ENCODE measurements at places on chromosomes 13 and 19.

GRCh38 chr13:110914331-110915056 lies 375 bp downstream of the ANKRD10 start:
- DNase-seq = peak; percentile 73

GRCh38 chr19:54391589-54392061 lies 23.6 kb upstream of the TTYH1 start:
- no peak for DNase-seq

GRCh38 chr13:51715613-51716012 lies 88.3 kb downstream of the DHRS12 start:
- no peak for DNase-seq

GRCh38 chr19:10088949-10089554 lies 2.9 kb downstream of the SHFL start:
- no peak for DNase-seq

- DNase-seq = no peak
Measured at GRCh38 chr13:37889102-37889501, 19.5 kb upstream of the TRPC4 start.

DNA sequence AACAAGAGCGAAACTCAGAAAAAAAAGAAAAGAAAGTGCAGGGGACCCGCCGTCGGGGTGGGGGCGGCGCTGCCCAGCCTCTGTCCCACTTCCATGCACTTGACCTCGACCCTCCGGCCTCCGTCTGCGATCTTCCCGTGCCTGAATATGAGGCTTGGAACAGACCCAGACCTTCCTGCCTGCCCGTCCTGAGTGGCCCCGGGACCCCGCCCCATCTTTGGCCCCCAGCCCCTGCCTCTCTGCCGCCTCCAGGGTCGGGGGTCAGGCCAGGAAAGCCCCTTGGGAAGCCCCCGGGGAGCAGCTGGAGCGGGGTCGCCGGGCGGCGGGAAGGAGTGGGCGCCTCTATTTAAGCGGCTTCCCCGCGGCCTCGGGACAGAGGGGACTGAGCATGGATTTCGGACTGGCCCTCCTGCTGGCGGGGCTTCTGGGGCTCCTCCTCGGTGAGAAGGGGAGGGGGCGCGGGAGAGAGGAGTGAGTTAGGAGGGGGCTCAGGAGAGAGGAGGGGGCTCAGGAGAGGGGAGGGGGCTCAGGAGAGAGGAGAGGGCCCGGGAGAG lies at the start of gene MADCAM1:
Gene MADCAM1, plus strand, starts transcription at position 375 of the 554 bp plus-strand sequence. Its CDS starts 14 bp downstream, at position 389.
- DNase-seq = no peak

- no peak for DNase-seq
Measured at GRCh38 chr13:73903561-73903960, 230.6 kb downstream of the KLF12 start.

Data from stimulated activated CD8-positive, alpha-beta memory T cell treated with anti-CD3 and anti-CD28 coated beads, Interleukin-2, amount 100 ng/mL, for 48 hours (primary cell).